Stomach (tissue), 19 donors: ENCODE measurements at places on chromosomes 5 and 9. TPM values are rescaled to one million over a fixed set of nuclear protein-coding genes. Genes with fewer than 3 reads are reported as not detected.

GRCh38 chr5:180470361-180470760 is 23.8 kb upstream of the CNOT6 start:
- H3K27ac ChIP-seq = no peak overlapping the region
- no peak overlapping the region for H3K4me3 ChIP-seq
- no peaks in the 10 kb centered on the region for H3K36me3 ChIP-seq
- H3K4me1 ChIP-seq = no peaks in the 10 kb centered on the region

The DRD1 gene
- 0.55 TPM for total RNA-seq

DNA sequence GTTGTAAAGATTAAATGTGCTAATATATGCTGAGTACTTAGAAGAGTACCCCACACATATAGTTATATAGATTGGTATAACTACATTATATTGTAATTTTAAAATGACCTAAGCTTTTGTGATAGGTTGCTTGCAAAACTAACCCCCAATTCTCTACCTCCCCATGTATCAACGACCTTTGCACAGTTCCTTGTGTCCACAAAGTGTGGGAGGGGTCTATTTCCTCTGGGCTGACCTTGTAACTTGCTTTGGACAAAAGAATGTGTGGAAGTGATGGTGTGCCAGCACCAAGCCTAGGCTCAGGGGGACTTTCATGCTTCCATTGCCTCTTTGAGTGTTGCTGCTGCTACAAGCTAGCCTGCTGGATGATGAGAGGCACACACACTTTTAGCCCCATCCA is 20.6 kb downstream of the C5 start:
- H3K4me3 ChIP-seq = no peak overlapping the region
- DNase-seq = no peak
- no peak overlapping the region for H3K27ac ChIP-seq
- peaks cover 7% of the 10 kb centered on the region for H3K4me1 ChIP-seq
- no peaks in the 10 kb centered on the region for H3K27me3 ChIP-seq

The PPP2R2B gene
- not detected for total RNA-seq

The NUTM2G gene
- not detected for total RNA-seq

- H3K27ac ChIP-seq = no peak overlapping the region
- H3K36me3 ChIP-seq = no peaks in the 10 kb centered on the region
- no peaks in the 10 kb centered on the region for H3K4me1 ChIP-seq
- no peaks in the 10 kb centered on the region for H3K27me3 ChIP-seq
- H3K4me3 ChIP-seq = no peak overlapping the region
Observed at GRCh38 chr9:17280350-17281012, 145.6 kb downstream of the CNTLN start.

GRCh38 chr5:4720831-4721230 is 419.3 kb upstream of the ADAMTS16 start:
- H3K4me3 ChIP-seq = no peak overlapping the region
- H3K36me3 ChIP-seq = no peaks in the 10 kb centered on the region
- no peak overlapping the region for H3K27ac ChIP-seq
- DNase-seq = no peak
- H3K27me3 ChIP-seq = no peaks in the 10 kb centered on the region

The KCNMB1 gene
- 14.7 TPM for total RNA-seq

DNA sequence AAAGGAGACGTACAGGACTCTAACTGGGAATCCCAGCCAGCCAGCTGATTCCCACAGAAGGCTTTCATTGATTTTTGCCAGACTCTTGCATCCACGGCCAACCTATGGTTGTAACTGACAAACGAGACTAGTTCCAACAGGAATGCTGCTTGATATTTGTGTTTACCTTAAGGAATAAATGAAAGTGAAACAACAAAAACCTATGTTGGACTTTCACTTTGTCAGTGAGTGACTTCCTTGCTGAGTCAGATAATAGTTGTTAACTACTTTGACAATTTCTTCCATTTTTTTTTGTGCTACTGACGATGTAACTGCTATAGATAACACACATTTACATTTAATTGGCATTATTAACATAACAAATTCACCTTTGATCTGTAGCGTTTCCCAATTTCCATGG is 63.4 kb upstream of the LRRTM2 start:
- no peaks in the 10 kb centered on the region for H3K4me1 ChIP-seq
- no peaks in the 10 kb centered on the region for H3K27me3 ChIP-seq
- no peak overlapping the region for H3K4me3 ChIP-seq
- H3K27ac ChIP-seq = no peak overlapping the region
- H3K36me3 ChIP-seq = peaks cover 34% of the 10 kb centered on the region

DNA sequence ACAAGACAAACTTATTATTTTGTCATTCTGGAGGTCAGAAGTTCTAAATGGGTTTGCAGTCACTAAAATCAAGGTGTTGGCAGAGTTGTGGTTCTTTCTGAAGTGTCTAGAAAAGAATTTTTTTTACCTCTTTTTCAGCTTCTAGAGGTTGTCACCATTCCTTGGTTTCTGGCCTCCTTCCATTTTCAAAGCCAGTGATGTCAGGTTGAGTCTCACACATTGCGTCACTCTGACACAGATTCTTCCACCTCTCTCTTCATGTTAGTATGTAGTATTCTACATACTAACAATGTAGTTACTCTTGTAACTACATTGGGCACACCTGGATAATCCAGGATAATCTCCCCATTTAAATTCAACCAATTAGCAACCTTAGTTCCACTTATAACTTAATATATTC is 290.3 kb downstream of the RFX3 start:
- H3K27ac ChIP-seq = no peak overlapping the region
- no peak for DNase-seq
- no peak overlapping the region for H3K4me3 ChIP-seq

GRCh38 chr5:107669096-107670031 is 1.4 kb downstream of the EFNA5 start:
- H3K27me3 ChIP-seq = peaks cover 51% of the 10 kb centered on the region
- DNase-seq = peak; percentile 39
- H3K36me3 ChIP-seq = no peaks in the 10 kb centered on the region

The PAIP1 gene
- 82.1 TPM for total RNA-seq

The TMEFF1 gene
- not detected for total RNA-seq

The MYOZ3 gene
- total RNA-seq = 0.55 TPM

DNA sequence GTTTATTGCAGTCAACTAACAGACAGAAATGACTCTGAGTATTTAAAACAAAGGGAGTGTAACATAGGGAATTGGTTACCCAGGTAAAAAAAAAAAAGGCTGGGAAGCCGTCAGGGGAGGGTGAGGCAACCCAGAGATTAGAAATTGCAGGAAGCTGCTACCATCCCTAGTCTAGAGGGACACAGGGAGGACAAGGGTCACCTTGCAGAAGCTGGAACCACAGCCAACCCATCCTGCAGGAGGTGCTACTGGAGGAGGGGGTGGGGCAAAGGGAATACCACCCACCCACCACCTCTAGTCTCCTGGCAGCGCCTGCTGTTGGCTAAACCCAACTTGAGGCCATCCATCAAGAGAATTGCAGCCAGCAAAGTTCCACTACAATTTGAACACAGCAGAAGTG is 6.5 kb downstream of the CAST start:
- H3K4me1 ChIP-seq = peaks cover 73% of the 10 kb centered on the region
- H3K4me3 ChIP-seq = no peak overlapping the region
- H3K27ac ChIP-seq = no peak overlapping the region

GRCh38 chr9:99782962-99783718 is 38.5 kb upstream of the NR4A3 start:
- no peak overlapping the region for H3K27ac ChIP-seq
- no peak for DNase-seq
- H3K4me1 ChIP-seq = no peaks in the 10 kb centered on the region
- no peaks in the 10 kb centered on the region for H3K36me3 ChIP-seq
- no peak overlapping the region for H3K4me3 ChIP-seq

The RETREG1 gene
- 21.1 TPM for total RNA-seq

The RNF208 gene
- 2.3 TPM for total RNA-seq

The PLPPR1 gene
- not detected for total RNA-seq

DNA sequence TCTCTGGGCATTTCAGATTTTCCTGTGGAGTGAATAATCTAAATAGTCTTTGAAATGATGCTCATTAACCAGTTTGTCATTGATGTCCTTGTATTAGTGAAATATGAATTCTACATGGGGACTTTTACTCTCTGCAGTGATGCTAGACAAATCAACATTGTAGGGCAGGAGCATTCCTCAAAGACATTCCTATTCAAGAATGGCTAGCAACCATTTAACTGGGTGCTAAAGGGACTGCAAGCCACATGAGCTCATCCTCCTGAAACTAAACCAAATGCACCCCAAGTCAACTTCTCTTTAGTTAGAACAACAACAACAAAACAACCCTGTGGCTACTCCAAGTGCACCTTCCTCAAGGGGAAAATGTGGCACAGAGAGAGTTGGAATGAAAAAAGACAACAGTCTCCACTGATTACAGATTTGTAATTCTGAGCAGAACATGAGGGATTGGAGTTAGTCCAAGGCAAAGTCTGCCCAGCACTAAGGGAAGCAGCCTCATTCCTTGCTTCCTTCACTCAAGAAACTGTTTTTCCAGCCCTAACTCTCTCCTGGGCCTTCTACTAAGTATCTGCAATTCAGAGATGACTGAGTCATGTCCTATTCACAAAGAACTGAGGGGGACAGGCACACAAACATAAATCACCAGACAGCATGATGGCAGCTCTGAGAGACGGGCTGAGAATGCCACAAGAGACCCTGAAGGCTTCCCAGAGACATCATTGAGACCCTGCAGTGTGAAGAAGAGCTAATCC is 82.0 kb upstream of the WWC1 start:
- no peaks in the 10 kb centered on the region for H3K4me1 ChIP-seq
- H3K36me3 ChIP-seq = no peaks in the 10 kb centered on the region
- H3K27me3 ChIP-seq = no peaks in the 10 kb centered on the region
- H3K27ac ChIP-seq = no peak overlapping the region
- no peak overlapping the region for H3K4me3 ChIP-seq
- DNase-seq = no peak

GRCh38 chr5:179805070-179805528 is 1.6 kb downstream of the MGAT4B start:
- DNase-seq = peak; percentile 54
- H3K27me3 ChIP-seq = no peaks in the 10 kb centered on the region
- peak overlapping the region; percentile 99 for H3K27ac ChIP-seq
- peaks cover 15% of the 10 kb centered on the region for H3K36me3 ChIP-seq
- H3K4me1 ChIP-seq = peaks cover 62% of the 10 kb centered on the region

DNA sequence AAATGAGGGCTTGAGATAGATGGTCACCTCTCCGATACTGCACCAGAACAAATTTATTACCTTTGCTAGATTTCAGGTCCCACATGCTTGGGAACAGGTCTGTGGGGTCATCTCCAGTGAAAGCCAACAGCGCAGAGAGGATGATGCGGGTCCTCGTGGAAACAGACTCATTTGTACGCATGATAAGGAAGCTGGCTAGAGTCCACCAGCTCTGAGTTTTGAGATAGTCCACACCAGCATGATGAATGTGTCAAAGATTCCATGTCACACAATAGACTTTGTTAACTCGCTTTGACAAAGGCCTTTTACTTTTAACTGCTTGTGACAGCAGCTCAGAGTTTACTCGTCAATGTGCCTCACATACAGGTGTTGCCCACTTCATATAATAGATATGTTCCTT is 105.4 kb upstream of the TBCA start:
- H3K27ac ChIP-seq = no peak overlapping the region
- DNase-seq = no peak
- no peak overlapping the region for H3K4me3 ChIP-seq

DNA sequence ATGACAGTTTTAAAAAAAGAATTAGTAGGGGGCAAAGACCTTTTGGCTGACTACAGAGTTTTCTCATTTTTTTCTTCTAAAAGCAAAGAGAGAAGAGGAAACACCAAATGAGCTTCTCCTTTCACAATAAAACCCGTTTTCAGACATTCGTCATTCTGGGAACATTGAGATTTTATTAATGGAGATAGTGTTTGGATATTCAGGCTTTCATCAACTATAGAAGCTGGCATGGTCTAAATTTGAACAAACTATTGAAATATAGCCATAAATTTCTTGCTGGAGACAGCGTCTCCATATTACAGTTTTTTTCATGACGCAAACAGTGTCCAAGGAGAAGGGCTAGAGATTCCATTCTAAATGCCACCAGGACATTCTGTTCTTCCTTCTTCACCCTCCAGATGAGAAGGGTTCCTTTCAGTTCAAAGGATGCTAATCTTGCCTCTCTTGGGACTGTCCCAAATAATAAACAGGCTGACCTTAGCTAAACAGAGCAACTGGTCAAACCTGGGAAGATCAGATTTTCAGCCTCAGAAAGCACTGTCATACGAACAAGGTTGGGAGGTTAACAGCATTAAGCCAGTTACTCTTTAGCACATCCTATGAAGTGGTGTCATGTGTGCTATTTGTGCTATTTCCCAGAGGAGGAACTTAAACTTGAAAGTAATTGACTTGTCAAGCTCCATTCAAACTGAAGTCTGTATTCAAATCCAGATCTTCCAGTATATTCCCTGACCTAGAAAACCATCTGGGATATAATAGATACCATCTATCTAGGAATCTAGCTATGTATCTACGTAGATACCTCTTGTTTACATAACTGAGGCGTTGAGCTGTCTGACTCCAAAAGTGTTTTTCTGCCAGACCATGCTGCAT is 125.6 kb downstream of the LPAR1 start:
- peaks cover 24% of the 10 kb centered on the region for H3K4me1 ChIP-seq
- H3K27ac ChIP-seq = peak overlapping the region; percentile 72

DNA sequence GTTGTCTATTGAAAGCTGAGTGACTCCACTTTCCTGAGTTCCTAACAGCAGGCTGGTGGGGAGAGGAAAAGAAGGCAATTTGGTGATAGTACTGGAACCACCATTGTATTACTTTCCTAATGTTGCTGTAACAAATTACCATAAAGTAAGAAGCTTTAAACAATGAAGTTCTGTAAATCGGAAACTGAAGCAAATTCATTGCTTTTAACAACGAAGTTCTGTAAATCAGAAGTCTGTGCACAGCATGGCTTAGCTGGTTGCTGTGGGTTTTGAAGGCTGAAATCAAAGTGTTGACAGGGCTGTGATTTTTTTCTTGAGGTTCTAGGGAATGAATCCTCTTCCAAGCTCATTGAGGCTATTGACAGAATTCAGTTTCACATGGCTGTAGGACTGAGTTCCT is 72.3 kb downstream of the SLC44A1 start:
- H3K4me1 ChIP-seq = no peaks in the 10 kb centered on the region
- H3K27me3 ChIP-seq = no peaks in the 10 kb centered on the region
- H3K36me3 ChIP-seq = no peaks in the 10 kb centered on the region
- H3K27ac ChIP-seq = no peak overlapping the region
- no peak for DNase-seq

DNA sequence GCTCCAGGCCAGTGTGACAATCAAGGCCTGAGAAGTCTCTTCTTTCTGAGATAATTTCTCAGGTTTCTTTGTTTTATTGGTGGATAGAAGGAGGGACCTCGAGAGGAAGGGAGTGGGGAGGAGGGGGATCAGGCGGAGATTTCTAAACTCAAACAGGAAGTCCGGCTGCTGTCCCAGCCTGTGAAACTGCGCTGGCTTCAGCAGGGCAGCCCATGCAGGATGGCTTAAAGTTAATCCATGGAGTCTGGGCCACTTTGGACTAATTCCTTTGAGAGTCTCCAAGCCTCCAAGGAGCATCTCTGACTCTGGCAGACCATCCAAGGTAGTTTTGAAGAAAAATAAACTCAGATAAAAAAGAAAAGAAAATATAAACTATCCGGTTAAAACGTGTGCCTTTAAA is 378.5 kb downstream of the MLLT3 start:
- no peak overlapping the region for H3K4me3 ChIP-seq
- peak; percentile 26 for DNase-seq
- no peaks in the 10 kb centered on the region for H3K36me3 ChIP-seq
- no peaks in the 10 kb centered on the region for H3K27me3 ChIP-seq

GRCh38 chr9:71589612-71590011 is 178.7 kb downstream of the CEMIP2 start:
- H3K27me3 ChIP-seq = no peaks in the 10 kb centered on the region
- DNase-seq = no peak
- H3K4me1 ChIP-seq = no peaks in the 10 kb centered on the region
